ENCODE measurements at places on chromosomes 12 and 14. TPM values are rescaled to one million over a fixed set of nuclear protein-coding genes. Genes with fewer than 3 reads are reported as not detected.

TGM1 gene
- polyA plus RNA-seq, result 1.6 TPM

RDH12 gene
- polyA plus RNA-seq, result not detected

KCNA5 gene
- 2.2 TPM for polyA plus RNA-seq

DBX2 gene
- not detected for polyA plus RNA-seq

ZFHX2 gene
- polyA plus RNA-seq, result 2.1 TPM

RIMBP2 gene
- polyA plus RNA-seq, result 14.5 TPM

NPC2 gene
- 228 TPM for polyA plus RNA-seq

CACNA2D4 gene
- 2.6 TPM for polyA plus RNA-seq

AMDHD1 gene
- polyA plus RNA-seq, result 1.5 TPM

ADCY6 gene
- polyA plus RNA-seq, result 103 TPM

NDRG2 gene
- 85.9 TPM for polyA plus RNA-seq

GRCh38 chr14:89013698-89014568 is 189.5 kb downstream of the TTC8 start:
- DNase-seq, result no peak

DNA sequence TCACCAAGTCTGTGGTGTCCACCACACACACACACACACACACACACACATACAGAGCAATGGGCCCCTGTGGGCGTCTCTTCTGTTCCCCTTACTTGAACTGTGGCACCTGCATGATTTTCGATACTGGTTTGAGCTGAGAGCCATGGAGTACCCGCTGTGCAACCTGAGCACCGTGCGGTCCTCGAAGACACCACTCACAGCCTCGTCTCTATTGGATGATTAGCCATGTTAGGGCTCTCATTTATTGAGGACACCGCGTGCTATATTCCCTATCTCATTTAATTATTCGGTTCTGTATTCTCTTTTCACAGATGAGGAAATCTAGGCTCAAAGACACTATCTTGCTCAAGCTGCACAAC is 623 bp upstream of the C14orf132 start:
- no peak for DNase-seq

GRCh38 chr12:128121424-128121823 is 145.5 kb upstream of the TMEM132C start:
- no peak for DNase-seq

DNA sequence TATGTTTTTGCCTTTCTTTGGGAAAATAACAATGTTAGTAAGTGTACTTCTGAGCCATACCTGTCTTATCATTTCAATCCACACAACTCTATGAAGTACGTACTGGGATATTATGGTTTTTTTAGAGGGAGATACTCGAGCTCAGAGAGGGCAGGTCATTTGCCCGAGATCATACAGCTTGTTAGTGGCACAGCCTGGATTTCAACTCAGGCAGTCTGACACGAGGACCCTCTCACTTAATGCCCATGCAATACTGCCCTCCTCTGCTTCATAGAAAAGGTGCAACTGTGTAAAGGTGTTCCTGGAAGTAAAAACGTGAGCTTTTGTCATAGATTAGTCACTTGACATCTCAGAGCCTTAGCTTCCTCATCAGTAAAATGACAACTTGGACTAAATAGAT is 128.0 kb downstream of the NDUFA12 start:
- DNase-seq, result no peak

- no peak for DNase-seq
These were observed 216.3 kb upstream of the ATXN7L3B start for GRCh38 chr12:74321381-74321780.

GRCh38 chr14:89491711-89492381 is 74.8 kb upstream of the FOXN3 start:
- DNase-seq, result no peak

- DNase-seq, result no peak
These were observed 13.3 kb downstream of the DICER1 start for GRCh38 chr14:95143808-95144620.

GRCh38 chr14:62778852-62779251 is 266.4 kb downstream of the KCNH5 start:
- DNase-seq, result no peak

- no peak for DNase-seq
These were observed 293.2 kb upstream of the FAR2 start for GRCh38 chr12:28855761-28856310.

DNA sequence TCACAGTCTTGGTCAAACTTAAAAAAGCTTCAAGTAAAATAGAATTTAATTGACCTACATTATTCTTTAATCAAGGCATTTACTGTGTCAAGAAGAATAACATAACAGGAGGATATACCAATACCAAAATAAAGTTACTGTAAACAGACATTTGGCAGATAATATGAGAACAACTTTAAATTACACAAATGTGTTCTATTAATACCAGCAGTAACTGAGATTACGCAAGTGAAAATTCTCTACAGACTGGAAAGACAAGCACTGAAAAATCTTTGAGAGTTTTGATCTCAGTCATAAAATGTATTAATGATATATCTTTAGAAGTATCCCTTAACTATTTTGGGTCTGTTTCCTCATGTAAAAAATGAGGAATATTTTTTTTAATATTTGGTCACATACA is 169.2 kb upstream of the SOX5 start:
- DNase-seq, result no peak

DNA sequence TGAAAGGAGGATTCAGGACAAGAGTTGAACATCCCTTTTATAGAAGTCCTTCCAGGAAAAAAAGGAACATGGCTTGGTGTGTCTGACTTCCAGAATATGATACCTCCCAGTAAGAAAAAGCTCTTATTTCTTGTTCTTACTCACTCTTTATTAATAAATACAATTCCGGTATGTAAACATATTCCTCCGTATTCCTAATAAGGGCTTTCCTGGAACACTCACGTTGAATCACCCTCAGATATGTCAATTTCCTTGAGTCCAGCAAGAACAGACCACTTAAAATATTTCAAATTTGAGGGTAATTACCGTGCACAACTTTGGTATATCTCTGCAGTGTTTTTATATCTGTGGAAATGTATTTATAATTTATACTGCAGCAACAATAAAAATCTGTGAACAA is 385.6 kb downstream of the SYT1 start:
- DNase-seq, result no peak

DNA sequence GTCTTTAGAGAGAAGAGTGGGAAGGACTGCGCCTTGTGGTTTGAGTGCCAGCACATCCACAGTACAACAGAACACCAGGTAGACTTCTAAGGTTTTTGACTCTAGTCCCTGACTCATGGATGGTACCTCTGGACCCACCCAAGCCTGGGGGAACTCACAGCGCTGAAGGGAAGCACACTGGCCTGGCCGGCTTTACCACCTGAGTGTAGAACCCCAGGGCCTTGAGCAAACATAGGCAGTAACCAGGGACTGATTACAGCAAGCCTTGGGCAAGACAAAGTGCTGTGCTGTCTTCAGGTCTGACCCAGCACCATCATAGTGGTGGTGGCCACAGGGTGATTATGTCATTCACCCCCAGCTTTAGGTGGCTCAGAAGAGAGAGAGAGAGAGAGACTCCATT is 17.2 kb downstream of the EML5 start:
- no peak for DNase-seq

GRCh38 chr12:39831587-39832315 is 212.1 kb upstream of the ABCD2 start:
- no peak for DNase-seq

DNA sequence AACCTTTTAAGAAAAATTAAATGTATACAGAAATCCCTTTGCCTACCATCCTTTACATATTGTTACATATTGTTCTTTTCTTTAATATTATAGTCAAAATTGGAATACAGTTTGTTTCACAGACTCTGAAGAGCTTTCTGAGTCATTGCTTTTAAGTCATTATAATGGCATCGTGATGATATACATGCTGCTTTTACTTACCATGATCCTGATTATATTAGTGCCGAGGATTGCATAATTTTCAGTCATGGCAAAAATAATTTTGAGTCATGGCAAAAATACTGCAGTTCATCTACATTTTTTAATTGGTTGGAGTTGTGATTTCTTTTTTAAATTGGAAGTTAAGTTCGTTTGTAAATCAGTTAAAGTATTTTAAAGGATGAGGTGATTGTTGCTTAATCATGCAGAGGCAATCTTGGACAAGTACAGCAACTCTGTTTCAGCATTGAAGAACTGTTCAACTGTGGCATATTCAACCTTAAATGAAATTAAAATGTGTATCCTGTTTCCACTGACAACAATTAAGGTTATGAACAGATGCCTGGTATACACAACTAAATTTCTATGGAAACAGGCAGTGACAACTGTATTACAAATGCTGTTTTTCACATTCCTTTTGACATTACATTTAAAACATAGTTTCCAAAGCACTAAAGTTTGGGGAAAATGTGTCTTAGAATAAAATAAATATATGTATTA is 142.3 kb downstream of the PCNX1 start:
- DNase-seq, result no peak

- DNase-seq, result no peak
These were observed 32.1 kb upstream of the STON2 start for GRCh38 chr14:81432219-81432661.

DNA sequence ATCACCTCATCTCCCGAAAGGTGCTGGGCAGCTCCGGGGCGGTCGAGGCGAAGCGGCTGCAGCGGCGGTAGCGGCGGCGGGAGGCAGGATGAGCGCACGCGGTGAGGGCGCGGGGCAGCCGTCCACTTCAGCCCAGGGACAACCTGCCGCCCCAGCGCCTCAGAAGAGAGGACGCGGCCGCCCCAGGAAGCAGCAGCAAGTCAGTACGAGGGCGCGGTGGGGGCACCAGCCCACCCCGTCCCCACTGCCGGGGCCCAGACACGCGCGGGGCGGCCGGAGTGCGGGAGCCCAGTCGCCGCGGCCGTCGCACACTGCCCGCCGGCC is 862 bp downstream of the HMGA2 start:
- DNase-seq, result no peak

DNA sequence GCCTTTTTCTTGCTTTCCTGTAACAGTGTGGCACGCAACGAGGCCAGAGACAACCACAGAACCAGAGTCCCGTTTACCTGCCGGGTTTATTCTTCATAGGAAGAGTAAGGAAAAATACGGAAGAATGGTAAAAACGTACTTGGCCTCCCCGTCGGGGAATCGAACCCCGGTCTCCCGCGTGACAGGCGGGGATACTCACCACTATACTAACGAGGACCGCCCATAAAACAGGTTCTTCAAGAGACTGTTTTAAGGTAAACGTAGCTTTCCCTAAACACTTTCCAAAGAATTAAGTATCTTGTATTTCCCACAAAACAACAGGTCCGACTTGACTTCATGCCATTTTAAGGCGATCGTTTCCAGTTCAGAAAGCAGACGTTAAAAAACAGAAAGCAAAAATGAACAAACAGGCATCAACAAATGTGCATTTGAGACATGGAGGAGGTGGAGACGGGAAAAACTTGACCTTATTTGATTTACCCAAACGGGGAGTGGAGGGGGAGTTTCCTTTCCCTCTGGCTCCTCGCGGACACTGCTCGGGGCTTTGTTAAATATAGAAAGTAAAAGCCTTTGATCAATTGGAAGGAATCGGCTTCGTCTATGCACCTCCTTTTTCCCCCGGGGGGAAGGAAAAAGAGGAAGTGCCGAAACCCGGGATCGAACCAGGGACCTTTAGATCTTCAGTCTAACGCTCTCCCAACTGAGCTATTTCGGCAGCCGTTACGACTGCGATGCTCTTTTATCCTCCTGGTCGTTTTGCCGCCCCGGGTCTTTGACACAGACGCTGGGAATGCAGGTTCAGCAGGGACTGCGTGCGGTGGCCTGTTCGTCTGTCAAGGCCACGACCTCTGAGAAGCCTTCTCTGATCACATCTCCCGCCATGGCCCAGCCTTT is 13.0 kb upstream of the UBC start:
- DNase-seq, result peak; percentile 82

DNA sequence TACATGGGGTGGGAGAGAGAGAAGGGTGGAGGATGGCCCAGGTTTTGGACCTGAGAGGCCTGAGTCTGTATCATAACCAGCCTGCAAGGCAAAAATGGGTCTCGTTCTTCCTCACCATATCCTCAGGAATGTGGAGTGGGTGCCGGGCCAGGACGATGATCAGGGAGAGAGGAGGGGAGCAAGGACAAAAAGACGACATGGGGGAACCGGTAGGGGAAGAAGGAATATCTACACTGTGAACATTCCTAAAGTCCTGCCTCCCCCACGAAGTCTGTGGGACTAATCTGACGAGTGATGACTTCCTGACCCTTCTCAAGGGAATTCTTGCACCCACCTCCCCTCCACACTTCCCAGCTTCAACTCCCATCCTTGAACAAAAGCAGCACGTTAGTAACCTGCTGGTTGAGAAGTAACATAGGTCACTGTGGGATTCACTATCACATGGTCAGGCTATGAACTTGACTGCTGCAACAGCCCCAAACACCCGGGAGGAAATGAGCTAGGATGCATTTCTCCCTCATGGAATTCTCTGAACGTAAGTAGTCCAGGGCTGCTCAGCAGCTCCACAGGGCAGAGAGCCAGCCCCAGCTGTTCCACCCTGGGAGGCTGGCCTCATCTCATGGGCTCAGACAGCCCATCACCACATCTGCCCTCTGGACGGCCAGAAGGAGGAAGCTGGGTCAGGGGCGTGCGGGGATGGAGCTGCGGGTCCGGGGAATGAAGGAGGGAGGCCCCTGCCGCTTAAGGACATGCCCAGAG is 36.8 kb upstream of the VWF start:
- DNase-seq, result no peak

GRCh38 chr12:132633901-132634300 is 15.3 kb downstream of the P2RX2 start:
- DNase-seq, result no peak

DNA sequence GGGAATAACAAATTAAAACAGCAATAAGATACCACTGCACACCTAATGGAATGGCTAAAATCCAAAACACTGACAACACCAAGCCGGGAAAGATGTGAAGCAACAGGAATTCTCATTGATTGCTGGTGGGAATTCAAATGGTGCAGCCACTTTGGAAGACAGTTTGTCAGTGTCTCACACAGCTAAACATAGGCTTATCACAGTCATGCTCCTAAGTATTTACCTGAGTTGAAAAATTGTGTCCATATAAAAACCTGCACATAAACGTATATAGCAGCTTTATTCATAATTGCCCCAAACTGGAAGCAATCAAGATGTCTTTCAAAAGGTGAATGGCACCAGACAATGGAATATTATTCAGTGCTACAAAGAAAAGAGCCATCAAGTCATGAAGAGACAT is 21.6 kb downstream of the GNPTAB start:
- DNase-seq, result no peak

GRCh38 chr12:24496755-24497154 is 452.1 kb downstream of the BCAT1 start:
- DNase-seq, result no peak

DNA sequence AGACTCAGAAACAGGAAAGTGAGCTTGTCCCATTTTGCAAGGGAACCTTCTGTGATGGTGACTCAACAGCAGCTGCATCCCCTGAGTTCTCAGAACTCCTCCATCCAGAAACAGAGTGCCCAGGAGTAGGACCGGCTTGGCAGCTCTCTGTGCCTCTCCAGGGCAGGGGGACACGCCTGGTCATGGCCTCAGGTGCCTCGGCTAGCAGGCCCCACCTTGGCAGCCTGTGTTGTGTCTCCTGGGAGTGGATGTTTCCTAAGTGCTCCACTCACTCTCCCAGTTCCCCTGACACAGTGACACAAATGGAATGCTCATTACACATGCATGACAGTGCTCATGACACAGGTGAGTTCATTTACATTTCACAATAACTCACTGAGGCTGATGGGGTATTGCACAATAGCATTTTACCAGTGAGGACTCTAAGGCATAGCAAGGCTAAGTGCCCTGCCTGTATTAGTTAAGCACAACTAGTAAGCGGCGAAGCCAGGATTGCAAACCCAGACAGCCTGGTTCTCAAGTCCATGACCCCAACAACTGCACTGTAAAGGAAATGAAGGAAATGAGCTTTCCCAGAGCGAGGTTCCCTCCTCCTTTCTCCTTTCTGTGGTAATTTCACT is 47.4 kb downstream of the CALM1 start:
- no peak for DNase-seq
